ENCODE measurements at places on chromosomes 13 and 19. TPM values are rescaled to one million over a fixed set of nuclear protein-coding genes. Genes with fewer than 3 reads are reported as not detected.

Gene ZNF439
- total RNA-seq, result 6.5 TPM

Gene KLK15
- total RNA-seq, result not detected

Gene ZNF229
- total RNA-seq, result 5.1 TPM

Gene CEACAM1
- 0.78 TPM for total RNA-seq

Gene LYPD5
- 3.1 TPM for total RNA-seq

Gene IFNL1
- not detected for total RNA-seq

Gene CCDC159
- total RNA-seq, result 30.0 TPM

Gene OVOL3
- not detected for total RNA-seq

Gene SIGLEC6
- total RNA-seq, result 0.59 TPM

Gene NOSIP
- 45.5 TPM for total RNA-seq

- ATAC-seq, result no peak
These were observed 6.7 kb downstream of the COL4A1 start for GRCh38 chr13:110300090-110300815.

- no peak for ATAC-seq
These were observed 207.5 kb downstream of the HS6ST3 start for GRCh38 chr13:96297360-96297759.

DNA sequence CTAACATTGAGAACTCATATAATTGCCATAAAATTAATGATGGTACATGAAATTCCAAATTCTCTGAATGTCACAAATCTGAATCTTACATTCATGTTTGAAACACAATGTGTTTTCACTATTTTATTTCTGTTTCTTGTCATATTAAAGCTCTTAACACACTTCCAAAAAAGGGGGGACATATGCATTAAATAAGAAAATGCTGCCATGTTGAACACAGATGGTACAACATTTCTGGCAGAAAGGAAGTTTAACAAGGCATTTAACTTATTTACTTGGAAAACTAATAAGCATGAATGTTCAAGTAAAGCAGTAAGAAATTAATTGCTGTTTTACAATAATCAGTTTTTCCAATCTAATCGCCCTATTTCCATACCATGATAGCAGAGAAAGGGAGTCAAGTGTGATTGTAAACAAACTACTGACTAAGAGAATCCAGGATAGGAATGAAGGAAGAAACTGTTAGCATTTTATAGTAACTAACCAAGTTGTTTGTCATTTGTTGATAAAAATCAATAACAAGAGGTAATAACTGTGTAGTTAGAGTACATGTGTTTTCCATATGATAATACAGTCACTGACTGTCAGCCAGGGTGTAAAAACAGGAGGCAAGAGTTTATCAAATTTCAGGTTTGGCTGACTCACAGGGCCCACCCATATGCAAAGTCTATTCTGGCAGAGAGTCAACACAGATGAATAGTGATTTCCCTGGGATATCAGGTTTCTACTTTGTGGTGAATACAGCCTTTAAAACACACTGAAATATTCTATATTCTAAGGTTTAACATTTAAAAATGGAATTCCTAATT is 5.7 kb upstream of the FOXO1 start:
- ATAC-seq, result no peak

DNA sequence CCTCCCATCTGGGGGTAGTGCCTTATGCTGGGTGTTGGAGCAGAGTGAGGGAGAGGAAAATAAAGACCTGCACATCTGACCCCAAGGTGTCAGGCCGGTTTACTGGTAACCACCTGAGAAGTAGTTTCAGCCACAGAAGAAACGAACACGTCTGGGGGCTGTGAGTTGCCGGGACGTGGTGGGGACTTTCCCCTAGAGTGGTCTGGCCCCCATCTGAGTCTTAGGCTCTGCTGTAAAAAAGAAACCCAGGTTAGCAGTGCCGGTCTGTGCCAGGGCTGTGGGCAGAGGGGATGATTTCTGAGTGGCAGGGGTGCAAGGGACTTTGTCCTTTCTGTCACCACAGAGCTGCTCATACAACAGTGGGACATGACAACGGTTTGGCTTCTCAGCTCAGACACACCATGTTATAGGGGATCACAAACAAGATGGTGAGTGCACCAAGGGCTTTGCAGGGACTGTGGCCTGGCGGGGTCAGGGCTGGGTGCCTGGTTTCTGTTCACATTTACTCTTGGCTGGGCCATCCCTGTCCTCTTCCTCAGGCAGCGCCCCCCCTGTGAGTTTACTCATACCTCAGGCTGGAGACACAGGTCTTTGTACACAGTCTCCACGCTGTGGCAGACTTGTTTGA is 9.0 kb downstream of the GCDH start:
- no peak for ATAC-seq

- ATAC-seq, result no peak
These were observed 257.5 kb downstream of the MAB21L1 start for GRCh38 chr13:35219021-35219420.

GRCh38 chr13:40192452-40192851 is 474.0 kb downstream of the FOXO1 start:
- ATAC-seq, result no peak

- ATAC-seq, result no peak
These were observed 14.2 kb upstream of the PNMA8C start for GRCh38 chr19:46442808-46443450.

GRCh38 chr13:83340170-83340569 is 542.1 kb downstream of the SLITRK1 start:
- no peak for ATAC-seq

DNA sequence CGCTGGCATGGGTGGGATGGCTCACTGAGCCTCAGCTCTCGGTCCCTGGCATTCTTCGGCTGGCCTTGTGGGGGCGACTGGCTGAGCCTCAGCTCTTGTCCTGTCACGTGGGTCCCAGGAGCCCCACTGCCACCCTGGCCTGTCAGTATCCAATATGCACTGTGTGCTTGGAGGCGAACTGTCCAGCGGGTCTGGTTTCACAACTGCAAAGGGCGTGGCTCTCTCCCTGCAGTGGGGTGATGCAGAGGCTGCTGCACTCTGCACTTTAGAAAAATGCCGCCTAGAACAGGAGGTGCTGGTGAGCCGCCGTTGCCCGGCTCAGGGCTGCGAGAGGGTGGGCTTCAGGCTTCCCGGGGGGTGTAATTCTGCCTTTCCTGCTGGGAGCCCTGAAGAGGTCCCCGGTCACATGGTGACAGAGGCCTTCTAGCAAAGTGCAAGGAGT is 17.0 kb upstream of the TMEM255B start:
- peak; percentile 57 for ATAC-seq

GRCh38 chr19:5103061-5103701 is 134.3 kb downstream of the KDM4B start:
- ATAC-seq, result peak; percentile 57

GRCh38 chr19:47510516-47511127 is 4.2 kb downstream of the NAPA start:
- no peak for ATAC-seq

DNA sequence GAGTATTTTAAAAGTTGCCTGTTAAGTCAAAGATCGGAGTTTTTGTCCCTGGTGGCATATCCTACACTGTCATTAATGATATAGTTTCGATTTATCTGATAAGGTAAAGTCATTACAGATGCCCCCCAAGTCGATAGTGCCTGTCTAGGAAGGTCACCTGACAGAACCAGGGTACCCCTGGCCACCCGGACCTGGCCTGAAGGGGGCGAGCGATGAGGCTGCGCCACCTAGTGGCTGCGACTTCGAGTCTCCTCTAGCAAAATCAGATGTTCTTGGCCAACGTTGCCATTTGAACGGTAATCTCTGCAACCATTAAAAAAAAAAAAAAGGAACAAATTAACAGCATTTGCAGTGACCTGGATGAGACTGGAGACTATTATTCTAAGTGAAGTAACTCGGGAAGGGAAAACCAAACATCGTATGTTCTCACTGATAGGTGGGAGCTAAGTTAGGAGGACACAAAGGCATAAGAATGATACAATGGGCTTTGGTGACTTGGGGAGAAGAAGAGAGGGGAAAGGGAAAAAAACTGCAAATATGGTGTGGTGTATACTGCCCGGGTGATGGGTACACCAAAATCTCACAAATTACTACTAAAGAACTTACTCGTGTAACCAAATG is 565.1 kb downstream of the LIG4 start:
- no peak for ATAC-seq

DNA sequence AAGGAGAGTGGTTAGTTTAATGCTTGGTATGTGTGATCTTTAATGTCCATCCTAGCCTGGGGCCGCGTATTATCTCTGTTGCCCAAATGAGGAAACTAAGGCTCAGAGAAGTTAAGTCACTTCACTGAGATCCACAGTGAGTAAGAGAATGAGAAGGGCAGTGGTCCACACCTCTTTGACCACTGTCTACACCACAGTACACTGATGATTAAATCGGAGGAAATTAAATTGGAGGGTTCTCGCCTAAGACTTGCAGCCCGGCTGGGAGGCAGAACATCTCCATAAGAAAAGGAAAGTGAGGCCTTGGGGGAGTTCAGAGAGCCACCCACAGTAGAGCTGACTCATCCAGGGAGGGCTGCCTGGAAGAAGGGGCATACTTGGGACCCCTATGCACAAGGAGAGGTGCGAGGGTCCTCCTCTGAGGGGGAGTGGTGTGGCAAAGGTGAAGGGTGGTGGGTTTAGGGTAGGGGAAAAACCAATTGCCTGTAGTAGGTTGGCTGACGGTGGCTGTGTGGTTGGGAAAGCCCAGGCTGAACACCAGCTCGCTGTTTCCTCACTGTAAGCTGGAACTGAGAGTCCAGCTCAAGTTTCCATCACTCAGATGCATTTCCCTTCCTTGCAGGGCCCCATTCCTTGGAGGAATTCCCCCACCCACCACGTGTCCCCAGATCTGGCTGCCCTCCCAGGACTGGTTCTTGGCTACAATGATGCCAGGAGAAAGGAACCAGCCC is 15.0 kb upstream of the DHRS12 start:
- peak; percentile 56 for ATAC-seq

GRCh38 chr19:15945301-15945700 is 3.5 kb upstream of the OR10H4 start:
- no peak for ATAC-seq

DNA sequence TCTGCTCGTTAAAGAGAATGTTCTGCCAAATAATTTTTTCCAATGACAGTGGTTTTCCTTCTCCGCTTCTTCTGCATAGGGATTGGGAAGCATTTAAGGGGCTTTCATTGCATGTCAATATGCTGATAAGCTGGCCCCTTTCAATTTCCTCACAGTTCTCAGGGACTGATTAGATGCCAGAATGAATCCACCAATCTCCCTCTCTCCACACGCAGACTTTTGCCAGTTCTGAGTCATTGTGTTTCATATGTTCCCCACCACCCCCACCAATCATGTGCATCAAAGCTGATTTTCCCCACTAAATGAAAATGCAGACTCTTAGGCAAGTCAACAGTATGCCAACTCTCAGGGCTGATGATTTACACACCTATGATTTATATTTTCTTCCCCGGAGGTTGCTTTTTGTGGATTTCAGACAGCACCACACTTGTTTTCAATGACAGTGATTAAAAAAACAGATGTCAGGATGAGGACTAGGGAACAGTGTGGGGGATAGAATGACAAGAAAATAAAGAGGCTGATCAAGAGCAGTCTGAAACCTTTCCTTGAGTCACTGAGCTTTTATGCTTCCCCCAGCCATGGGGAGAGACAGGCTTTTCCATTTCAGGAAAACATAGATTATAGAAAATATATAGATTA is 47.9 kb upstream of the C13orf42 start:
- no peak for ATAC-seq

DNA sequence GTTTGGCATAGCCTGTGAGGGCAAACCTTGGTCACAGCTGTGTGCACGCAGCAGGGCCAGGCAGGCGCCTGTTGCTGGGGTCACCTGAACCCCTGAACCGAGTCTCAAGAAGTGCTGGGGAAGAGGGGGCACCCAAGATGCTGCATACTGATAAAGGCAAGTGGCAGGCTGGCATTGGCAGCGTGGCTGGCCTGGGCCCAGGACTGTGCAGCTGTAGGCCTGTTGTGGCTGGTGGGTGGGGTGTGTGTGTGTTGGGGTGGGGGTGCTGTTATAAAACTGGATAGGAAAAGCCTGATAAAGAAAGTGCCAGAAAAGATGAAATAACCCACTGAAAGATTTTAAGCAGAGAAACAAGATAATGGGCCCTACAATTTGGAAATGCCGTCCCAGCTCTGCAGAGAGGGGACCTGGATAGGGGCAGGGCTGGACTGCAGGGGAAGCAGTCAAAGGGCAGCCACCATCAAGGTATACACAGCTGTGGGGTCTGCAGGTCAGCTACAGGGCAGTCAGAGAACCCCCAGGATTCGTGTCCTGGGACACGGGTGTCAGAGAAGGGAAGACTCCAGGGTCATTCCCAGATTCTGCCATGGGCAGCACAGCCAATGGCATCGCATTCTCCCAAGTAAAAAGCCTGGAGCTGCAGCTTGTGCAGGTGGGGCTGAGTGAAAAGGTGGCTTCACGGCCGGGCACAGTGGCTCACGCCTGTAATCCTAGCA is 33.2 kb downstream of the CILP2 start:
- no peak for ATAC-seq

DNA sequence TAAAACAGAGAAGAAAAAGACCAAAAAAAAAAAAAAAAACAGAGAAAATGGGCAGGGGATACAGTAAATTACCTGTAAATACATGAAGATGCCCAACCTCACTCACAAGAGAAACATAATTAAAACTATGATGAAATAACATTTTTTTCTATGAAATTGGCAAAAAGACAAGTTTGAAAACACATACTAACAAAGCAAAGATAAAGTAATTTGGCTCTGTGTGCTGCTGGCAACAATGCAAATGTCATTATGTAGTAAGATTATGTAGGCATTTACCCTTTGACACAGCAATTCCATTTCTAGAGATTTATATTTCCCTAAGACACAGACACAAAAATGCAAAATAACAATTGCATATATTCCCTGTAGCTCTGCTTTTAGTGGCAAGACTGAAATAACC is 20.2 kb downstream of the ZC3H13 start:
- no peak for ATAC-seq

- ATAC-seq, result no peak
These were observed 2.3 kb upstream of the KDM4B start for GRCh38 chr19:4966591-4966990.

DNA sequence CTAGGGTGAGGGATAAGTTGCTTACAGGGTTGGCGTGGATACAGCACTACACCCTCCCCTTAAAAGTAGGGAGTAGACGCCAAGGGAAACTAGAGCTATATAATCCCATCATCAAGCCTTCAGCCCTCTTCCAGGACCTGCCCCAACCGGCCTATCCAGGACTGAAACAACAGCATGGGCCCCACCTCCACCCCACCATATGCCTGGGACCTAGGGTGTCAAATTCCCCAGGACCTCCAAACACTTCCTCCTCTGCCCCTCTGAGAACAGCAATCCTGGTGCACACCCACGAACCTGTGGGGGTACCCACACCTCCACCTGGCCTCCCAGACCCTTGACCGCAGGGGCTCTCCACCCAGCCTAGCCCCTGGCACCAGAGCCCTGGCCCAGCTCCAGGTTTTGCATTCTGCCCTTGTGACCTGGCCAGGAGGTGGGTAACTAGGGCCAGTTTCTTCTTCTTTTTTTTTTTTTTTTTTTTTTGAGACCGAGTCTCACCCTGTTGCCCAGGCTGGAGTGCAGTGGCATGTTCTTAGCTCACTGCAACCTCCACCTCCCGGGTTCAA is 1.4 kb upstream of the CYP2F1 start:
- ATAC-seq, result no peak

GRCh38 chr13:51943721-51944120 is 67.5 kb downstream of the ATP7B start:
- no peak for ATAC-seq

- no peak for ATAC-seq
These were observed 53.7 kb upstream of the MAB21L1 start for GRCh38 chr13:35530147-35530546.

GRCh38 chr13:42041684-42042035 is 6.8 kb upstream of the DGKH start:
- ATAC-seq, result peak; percentile 23

- peak; percentile 91 for ATAC-seq
These were observed at the start of gene ZNF784 for GRCh38 chr19:55624109-55625003. TSS of gene ZNF784 (minus strand) at chr19:55624566. CDS start at chr19:55624561, 5 bp downstream.

- no peak for ATAC-seq
These were observed 11.4 kb upstream of the SPACA4 start for GRCh38 chr19:48595171-48595570.

- no peak for ATAC-seq
These were observed 1.4 kb downstream of the SH2D3A start for GRCh38 chr19:6765738-6766356.

All from gastroesophageal sphincter (tissue), 4 donors.